Caco-2 (cell line): ENCODE measurements at places on chromosomes 2 and 18. TPM values are rescaled to one million over a fixed set of nuclear protein-coding genes. Genes with fewer than 3 reads are reported as not detected.

- no peak for DNase-seq
Measured at GRCh38 chr2:174716785-174717184, 47.5 kb downstream of the CHRNA1 start.

- no peak for DNase-seq
Measured at GRCh38 chr18:55144193-55144930, 185.1 kb upstream of the CCDC68 start.

DNA sequence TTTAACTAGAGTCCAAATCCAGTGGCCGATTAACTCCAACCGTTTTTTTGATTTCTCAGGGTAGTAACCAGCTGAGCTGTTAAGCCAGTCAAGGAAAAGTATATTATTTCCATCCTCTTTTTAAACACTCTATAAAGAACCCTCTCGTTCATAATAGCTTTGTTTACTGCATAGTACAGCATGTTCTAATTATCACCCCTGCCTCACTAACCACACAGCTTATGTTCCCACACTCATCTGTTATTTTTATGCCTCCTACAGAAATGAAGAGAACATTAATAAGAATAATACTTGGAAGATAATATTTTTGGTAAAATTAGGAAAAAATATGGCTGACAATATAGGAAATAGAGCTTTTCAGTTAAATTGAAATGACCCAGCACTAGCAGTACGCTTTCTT, 2132.8 kb upstream of the CELF4 start:
- no peak for DNase-seq

DNA sequence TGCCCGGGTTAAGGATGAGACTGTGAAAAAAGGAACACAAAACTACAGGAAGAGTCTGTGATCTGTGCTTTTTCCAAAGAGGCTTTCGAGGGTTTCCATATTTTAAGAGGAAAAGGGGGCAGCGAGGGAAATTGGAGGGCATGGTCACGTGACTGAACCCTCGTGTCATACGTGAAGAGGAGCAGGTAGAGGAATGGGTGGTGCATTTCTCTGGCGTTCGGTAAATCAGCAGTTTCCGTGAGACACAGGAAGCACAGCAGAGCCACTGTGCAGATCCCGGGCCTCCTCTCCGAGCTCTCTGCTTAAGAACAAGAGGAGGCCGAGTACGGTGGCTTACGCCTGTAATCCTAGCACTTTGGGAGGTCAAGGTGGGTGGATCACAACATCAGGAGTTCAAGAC, 219.7 kb downstream of the NDUFA10 start:
- DNase-seq: no peak

DNA sequence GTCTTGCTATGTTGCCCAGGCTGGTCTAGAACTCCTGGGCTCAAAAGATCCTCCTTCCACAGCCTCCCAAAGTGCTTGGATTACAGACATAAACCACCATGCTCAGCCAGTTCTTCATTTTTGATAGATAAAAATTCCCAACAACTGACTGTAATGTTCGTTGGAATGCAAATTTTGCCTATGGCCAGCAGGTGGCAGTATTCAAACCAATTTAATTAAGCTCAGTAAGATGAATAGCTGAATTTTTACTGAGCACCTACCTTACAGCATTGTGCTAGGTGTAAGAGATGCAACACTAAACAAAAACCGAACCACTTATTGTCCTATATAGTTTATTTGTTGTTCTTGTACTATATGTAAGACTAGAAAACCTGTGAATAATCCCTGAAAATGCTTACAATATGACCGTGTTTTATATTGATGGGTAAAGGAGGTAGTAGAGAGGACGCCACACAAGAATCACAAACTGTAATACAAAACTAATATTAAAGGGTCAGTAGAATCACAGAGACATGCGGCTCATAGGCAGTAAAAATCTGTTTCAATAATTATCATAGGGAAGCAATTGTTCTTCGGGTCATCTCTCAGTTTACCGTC, 8.2 kb upstream of the TMEM182 start:
- peak; percentile 31 for DNase-seq

DNA sequence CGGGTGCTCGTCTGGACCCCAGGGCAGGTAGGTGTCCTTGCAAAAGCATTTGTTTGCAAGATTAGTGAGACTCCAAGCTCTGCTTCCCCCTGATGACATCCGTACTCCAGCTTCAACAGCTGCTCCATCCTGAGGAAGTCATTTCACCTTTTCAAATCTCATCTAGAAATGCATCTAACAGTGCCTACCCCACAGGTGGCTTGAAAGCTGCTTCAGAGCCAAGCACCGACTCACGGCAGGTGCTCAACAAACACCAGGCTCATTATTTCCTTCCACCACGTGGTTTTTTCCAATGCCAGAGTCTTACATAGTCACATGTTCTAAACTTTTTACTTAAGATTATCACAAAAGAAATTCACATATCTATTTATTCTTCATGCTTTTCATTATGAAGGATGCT, 31.9 kb downstream of the CNGA3 start:
- no peak for DNase-seq

DNA sequence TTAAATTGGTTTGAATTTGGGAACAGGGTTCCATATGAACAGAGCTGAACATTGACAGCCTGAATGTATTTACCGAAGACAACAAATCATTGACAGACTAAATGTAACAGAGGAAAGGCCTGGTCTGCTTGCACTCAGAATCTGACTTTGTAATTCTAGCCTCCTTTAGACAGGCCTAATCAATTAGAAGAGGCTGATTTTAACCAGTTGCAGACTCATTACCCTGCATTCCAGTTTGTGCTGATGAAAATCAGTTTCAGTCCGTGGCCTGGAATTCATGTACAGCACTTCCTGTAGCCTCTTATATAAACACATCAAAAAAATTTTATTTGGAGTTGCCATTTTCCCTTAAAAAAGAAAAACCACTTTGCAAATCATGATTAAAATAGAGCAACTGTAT, 93.1 kb upstream of the ZFP36L2 start:
- DNase-seq: no peak

LINC00305 gene
- not detected in 2 replicates for total RNA-seq

HAUS1 gene
- 28.2 and 29.5 TPM in 2 replicates for total RNA-seq

APCDD1 gene
- total RNA-seq: 1.5 and 2.0 TPM in 2 replicates

IL36B gene
- not detected in 2 replicates for total RNA-seq

GCG gene
- total RNA-seq: not detected in 2 replicates

LMAN2L gene
- 27.4 and 30.2 TPM in 2 replicates for total RNA-seq
